ENCODE measurements at places on chromosomes 11 and 22. TPM values are rescaled to one million over a fixed set of nuclear protein-coding genes. Genes with fewer than 3 reads are reported as not detected.

HBE1 gene
- polyA plus RNA-seq: not detected

BEST1 gene
- not detected for polyA plus RNA-seq

CCDC157 gene
- 1.6 TPM for polyA plus RNA-seq

OR4X2 gene
- polyA plus RNA-seq: not detected

RCOR2 gene
- polyA plus RNA-seq: not detected

SHISA8 gene
- polyA plus RNA-seq: not detected

SCGB2A2 gene
- polyA plus RNA-seq: not detected

LMO1 gene
- 2.1 TPM for polyA plus RNA-seq

NAA40 gene
- polyA plus RNA-seq: 0.54 TPM
